ENCODE measurements at places on chromosomes 11 and 22. TPM values are rescaled to one million over a fixed set of nuclear protein-coding genes. Genes with fewer than 3 reads are reported as not detected.

DRICH1 gene
- 0.48 TPM for total RNA-seq

- DNase-seq: no peak
Observed at GRCh38 chr11:5007561-5007960, 12.9 kb downstream of the OR51L1 start.

SHISAL1 gene
- 5.1 TPM for total RNA-seq

DNA sequence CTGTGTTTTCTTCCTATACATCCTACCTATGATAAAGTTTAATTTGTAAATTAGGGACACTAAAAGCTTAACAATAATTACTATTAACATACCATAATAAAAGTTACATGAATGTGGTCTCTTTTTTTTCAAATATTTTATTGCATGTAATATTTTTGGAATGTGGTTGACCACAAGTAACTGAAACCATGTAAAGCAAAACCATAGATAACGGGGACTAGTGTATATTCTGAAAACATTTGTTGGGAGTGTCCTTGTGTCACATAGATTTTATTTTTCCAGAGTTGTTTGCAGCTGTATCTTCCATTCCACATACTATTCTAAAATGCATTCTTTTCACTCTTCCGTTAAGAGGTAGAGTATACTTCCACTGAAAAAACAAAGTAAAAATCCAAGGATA lies 200.4 kb downstream of the KIF18A start:
- no peak for DNase-seq

- no peak for DNase-seq
Observed at GRCh38 chr11:62572431-62572830, 1.3 kb downstream of the EEF1G start.

DNA sequence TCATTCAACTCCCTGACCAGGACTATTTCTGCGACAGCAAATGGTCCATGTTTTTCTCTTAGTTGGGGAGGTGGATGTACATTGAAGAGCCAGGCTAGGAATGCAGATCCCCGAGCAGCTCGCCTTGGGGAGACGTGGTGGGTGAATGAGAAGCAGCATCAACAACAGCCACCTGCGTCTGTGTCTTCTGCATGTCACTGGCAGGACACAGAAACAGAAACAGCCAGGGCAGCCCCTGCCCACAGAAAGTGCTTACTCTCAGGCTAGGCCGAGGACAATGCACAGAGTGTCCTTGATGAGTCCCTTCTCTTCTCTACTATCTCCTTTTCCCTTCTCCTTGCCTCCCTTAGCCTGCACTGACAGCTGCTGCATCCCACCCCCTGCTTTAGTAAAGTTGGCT lies 541.9 kb upstream of the CADM1 start:
- no peak for DNase-seq

DNA sequence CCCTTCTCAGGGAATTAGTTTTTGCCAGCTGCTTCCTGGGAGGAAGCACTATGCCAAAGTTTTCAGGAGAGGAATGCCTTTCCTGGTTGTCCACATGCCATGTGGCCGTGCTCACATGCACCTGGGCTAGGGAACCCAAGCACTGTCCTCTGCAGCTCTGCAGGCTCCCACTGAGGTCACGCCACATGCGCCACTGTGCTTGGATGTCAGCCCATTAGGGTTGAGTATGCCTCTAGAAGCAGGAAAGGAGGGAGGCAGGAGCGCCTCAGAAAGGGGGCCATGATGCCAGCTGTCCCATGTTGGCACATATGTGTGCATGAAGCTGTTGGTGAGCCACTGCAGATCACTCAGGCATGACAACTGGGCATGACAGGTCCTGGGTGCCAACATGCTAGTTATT lies 81.6 kb upstream of the SUSD2 start:
- DNase-seq: no peak

DNA sequence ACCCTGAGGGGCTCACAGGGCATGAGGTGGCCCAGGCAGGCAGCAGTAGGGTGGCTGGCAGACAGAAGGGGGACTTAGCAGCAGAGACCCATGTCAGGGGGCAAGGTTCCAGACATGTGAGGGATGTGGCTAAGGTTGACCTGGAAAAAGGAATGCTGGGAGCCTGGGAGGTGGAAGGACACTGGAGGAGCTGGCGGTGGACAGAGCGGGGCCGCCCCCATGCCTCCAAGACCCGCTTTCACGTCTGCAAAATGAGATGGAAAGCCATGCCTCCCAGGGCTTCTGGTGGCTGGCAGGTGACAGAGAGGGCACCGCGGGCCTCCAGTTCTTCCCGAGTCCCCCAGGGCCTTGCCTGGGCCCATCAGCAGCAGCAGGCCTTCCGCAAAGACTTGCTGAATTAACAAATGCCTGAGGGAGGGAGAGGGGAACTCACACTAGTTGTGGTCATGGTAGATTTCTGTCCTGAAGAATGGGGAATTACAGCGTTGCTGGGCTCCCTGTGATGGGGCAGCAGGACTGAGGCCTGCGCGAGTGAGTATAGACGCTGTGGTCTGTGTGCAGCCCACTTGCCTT lies 23.1 kb upstream of the SOX10 start:
- DNase-seq: no peak

CRACR2B gene
- total RNA-seq: 5.9 TPM

PTGDR2 gene
- total RNA-seq: 0.37 TPM

XKR3 gene
- not detected for total RNA-seq

PRR33 gene
- not detected for total RNA-seq

GRCh38 chr11:111367411-111368284 lies 11.4 kb downstream of the POU2AF1 start:
- DNase-seq: no peak

OR2AG2 gene
- 0.26 TPM for total RNA-seq

TSGA10IP gene
- not detected for total RNA-seq

- no peak for DNase-seq
Observed at GRCh38 chr11:70625582-70626518, 227.5 kb downstream of the CTTN start.

GRCh38 chr11:26599425-26599824 lies 27.4 kb upstream of the MUC15 start:
- no peak for DNase-seq

DNA sequence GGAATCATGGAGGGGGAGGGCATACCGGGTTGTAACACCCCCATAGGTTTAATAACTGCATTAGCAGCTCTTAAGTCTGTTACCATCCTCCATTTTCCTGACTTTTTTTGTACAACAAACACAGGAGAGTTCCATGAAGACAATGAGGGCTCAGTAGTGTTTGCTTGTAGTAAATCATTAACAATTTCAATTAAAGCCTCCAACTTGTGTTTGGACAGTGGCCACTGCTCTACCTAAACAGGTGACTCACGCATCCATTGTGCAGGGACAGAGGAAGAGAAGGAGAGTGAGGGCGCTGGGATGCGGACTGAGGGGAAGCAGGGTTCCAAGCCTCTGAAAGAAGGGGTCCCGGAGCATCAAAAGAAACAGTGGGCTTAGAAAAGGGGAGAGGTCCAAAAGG lies 21.3 kb upstream of the MTNR1B start:
- DNase-seq: no peak

- no peak for DNase-seq
Observed at GRCh38 chr11:13717331-13717730, 48.9 kb downstream of the FAR1 start.

CTSD gene
- total RNA-seq: 76.4 TPM

GRCh38 chr22:47797342-47797945 lies 1035.0 kb downstream of the TBC1D22A start:
- DNase-seq: no peak

DNA sequence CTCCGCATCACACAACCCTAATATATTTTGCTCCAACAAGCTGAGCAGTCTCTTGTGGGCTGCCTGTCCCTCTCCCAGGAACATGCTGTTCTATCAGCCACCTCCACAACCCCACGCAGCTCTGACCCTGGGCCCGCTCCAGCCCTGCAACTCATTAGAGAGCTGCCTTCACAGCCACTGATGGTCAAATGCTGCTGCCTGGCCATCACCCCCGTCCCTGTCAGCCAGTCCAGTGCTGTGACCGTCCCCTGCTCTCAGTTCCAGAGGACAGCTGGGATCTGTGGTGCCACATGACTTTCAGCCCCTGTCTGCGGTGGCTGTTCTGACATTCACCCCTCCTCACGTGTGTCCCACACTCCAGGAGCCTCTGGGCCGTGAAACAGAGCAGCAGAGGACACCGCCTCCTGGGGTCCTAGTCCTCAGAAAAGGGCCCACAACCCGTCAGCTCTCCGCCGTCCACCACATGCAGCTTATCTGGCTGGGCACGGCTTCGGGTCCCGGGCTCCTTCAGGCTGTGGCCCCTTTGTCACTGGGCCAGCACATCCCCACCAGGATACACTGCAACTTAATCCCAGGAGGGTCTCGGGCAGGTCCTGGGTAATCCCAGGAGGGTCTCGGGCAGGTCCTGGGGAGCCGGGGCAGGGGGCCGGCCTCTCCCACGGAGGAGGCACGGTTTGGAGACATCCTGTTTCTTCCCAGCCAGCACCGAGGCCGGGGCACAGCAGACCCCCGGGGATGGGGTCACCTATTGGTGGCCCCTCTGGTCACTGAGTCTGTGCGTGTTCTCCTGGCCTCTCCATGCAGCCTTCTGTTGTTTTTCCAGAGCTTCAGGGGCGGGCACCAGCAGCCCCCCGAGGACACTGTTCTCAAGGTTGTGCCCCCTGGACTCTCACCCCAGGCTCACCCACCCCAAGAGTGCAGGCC lies 15.1 kb downstream of the CRELD2 start:
- DNase-seq: no peak

DNA sequence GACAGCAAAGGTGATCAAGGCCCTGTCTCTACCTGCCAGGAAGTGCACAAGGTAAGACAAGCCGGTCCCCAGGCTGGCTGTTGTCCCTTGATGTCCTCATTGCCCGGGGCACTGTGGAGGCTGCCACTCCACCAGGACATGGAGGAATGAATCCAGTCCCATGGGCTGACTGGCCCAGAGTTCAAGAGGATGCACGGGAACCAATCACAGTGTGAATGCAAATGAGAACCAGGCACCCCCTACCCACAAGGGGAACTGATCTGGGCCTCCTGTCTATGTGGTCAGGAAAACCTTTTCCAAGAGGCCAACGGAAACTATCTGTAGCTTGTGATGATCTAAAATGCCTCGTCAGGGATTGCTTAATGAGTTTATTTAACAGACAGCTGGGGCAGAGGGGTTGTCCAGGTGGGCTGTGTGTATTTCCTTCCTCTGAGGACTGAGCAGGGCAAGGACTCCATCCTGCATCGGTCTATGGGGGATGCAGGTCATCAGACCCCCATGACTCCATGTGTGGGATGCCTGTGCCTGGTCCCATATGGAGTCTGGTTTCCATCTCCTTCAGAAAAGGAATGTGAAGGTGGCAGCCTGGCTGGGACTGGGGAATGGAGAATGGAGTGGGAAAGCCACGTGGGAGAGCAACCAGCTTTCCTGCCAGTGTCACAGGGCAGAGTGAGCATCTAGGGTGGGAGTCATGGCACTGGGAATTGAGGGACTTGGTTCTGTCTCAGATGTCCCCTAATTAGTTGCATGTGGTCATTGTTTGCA lies 60.5 kb downstream of the CD82 start:
- no peak for DNase-seq

NPAS4 gene
- 1.6 TPM for total RNA-seq

LRRC4C gene
- 7.2 TPM for total RNA-seq

DNA sequence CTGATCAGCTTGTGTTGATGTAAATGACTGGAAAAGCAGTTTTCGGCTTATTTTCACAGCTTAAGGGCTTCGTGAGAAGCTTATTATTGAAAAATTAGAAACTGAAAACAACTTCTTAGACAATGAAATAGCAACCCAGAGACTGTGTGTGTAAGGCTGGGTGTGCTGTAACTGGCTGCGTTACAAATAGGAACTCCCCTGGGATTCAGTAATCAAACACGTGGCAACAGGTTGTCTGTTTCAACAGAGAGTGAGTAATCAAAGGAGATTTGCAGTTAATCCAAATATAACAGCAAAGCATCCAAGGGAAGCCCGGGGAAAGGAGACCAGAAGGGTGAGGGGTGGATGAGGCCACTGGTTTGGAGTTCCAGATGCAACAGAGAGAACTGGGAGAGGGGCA lies 19.2 kb downstream of the NTM start:
- DNase-seq: no peak

DNA sequence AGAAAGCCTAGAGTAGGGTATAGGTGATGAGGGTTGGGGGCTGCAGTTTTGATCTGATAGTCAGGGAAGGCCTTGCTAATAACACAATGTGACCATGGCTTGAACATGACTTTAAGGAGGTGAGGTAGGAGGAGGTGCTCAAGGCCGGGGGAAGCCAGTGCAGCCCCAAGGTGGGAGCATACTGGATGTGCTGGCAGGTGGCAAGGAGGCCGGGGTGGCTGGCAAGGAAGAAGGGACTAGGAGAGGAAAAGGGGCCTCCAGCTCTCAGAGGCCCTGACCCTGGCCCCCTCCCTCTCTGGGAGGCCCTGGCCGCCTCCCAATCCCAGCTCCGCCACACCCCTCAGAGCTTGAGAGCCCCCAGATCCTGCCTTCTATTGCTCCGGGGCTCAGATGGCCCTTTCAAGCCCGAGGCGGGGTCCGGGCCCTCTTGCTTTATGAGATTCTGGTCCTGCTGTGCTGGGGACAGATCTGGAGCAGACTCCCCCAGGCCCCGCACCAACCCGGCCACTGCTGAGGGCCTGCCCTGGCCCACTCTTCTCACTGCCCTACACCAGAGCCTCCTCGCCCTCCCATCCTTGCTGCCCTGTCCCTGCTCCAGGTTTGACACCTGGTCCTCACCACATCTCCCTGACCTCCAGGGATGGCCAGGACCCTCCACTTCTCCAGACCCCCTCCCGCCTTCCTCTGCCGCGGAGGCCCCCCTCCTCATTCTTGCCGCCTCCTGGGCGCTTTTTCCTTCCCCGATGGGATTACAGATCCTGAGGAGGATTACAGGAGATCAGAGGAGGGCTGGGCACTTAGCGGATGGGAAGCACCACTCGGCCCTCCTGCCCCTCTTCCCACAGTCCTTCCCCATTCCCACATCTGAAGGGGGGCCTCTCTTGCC lies 1.8 kb downstream of the PITPNM1 start:
- no peak for DNase-seq

GRCh38 chr11:83394331-83394730 lies 108.2 kb upstream of the CCDC90B start:
- no peak for DNase-seq

DNA sequence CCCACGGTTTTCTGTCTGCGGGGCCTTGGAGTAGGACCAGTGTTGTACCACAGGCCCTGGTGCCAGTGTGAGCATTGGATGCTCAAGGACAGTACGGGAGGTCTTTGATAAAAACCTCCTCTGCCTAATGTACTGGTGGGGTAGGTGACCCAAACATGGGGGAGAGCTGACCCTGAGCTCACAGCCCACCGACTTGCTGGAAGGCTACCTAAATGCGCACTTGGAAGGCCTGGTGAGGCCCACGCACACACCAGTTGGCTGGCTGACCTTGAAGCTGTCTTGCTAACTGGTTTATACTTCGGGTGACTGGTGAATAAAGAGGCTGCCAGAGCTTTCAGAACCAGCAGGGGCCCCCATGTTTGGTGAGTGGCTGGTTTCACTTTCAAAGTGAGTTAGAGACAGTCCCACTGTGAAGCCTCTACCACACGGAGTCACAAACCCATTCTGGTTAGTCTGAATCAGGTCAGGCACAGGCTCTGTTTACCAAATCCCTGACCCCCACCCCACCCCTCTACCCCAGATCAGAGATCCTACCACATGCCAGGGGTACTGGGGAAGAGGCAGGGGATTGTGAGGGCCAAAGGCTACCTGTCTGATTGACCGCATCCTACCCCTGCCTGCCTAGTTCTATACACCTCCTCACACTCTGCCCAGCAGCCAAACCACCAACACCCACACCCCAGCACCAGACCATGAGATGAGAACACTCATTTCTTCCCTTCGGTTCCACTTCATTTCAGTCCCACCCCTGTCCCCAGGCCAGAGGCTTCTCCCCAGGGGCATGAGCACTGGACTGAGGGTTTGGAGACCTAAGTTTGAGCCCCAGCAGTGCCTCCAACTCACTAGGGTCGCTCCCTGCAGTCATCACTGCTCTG lies 12.7 kb upstream of the IL2RB start:
- no peak for DNase-seq

- no peak for DNase-seq
Observed at GRCh38 chr11:105268404-105269062, 129.0 kb upstream of the CARD18 start.
